Placental epithelial cell (primary cell): ENCODE measurements at places on chromosomes 5 and 9. TPM values are rescaled to one million over a fixed set of nuclear protein-coding genes. Genes with fewer than 3 reads are reported as not detected.

The PCDHGB4 gene
- 12.0 and 13.0 TPM in 2 replicates for total RNA-seq

The RGS3 gene
- total RNA-seq, result 16.1 and 17.5 TPM in 2 replicates

The C5orf63 gene
- 3.9 and 6.0 TPM in 2 replicates for total RNA-seq

The AK8 gene
- total RNA-seq, result 0.22 and 0.79 TPM in 2 replicates

The PGGT1B gene
- total RNA-seq, result 11.0 and 18.8 TPM in 2 replicates

The CEMIP2 gene
- total RNA-seq, result 382 and 714 TPM in 2 replicates
